ENCODE measurements at places on chromosomes 6 and 20. TPM values are rescaled to one million over a fixed set of nuclear protein-coding genes. Genes with fewer than 3 reads are reported as not detected.

- no peak for DNase-seq
These were observed 9.3 kb downstream of the RRAGD start for GRCh38 chr6:89402776-89403175.

TCF21 gene
- 4.1 TPM for total RNA-seq

DNA sequence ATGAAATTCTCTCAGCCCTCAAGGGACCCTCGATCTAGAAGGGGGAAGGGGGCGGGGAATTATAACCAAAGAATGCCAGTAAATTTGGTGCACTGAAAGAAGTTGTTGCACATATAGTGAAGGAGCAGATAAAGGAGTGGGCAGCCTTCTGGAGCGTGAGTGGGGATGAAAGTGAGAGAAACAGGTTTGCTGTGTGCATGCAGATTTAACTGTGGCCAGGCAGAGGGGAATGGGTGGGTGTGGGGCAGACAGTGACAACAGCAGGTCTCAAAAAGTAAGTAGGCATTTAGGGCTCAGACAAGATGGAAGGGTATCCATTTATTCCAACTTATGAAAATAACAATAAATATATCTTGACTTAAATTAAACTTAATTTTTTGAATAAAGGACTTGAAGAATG lies 149.1 kb downstream of the KCNQ5 start:
- DNase-seq, result no peak

DNA sequence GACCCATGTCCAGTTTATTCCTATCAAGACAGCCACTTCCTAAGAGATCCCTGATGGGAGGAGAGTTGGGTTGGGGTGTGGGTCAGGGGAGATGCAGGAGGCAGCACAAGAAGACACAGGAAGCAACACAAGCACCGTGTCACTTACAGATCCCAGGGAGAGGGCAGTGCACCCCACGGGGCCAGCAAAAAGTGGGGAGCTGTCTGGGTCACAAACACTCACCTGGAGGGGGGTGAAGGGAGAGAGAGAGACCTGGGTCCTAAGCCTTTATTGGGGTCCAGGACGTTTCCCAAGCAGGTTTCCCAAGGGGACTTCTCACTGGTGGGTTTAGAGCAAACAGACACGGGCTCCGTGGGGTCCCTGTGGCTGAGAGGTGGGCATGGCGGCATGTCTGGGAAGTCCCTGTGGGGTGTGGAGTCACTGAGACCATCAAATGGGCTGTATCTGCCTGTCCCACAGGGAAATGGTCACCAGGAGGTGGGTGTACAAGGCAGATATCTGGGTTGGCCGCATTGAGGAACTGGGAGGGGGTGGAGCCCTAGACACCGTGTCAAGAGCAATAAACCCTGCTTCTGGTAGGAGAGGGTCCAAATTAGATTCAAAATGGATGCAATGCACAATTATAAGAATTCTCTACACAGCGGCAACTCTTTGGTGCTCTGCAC lies 1.6 kb upstream of the CD93 start:
- no peak for DNase-seq

DNA sequence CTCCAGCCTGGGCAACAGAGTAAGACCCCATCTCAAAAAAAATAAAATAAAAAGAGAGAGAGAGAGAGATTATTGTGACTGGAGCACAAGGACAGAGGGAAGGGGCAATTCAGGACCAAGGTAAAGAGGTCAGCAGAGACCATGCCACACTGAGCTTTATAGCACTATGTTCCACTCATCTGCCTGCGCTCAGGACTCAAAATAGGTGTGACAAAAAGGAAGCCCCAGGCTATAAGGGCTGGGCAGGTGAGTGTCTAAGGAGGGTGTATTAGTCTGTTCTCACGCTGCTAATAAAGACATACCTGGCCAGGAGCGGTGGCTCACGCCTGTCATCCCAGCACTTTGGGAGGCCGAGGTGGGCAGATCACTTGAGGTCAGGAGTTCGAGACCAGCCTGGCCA lies 23.1 kb upstream of the SRSF6 start:
- DNase-seq, result no peak

DNA sequence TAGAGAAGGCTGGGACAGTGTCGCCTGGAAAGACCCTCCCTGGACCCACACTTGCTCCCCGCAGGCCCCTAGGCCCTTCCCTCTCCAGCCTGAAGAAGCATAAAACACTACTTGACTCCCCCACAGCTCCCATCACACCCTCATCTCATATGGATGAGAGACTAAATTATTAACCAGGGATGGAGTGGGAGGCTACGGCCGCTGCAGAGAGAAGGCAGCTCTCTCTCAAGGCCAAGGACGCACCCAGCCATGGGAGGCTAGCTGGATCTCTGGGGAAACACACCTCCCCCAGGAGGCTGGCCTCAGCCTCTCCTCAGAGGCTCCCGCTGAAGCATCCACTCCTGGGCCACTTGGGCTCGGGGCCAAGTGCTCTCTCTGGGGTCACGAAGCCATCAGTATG lies 102.5 kb downstream of the GRM4 start:
- DNase-seq, result no peak

DNA sequence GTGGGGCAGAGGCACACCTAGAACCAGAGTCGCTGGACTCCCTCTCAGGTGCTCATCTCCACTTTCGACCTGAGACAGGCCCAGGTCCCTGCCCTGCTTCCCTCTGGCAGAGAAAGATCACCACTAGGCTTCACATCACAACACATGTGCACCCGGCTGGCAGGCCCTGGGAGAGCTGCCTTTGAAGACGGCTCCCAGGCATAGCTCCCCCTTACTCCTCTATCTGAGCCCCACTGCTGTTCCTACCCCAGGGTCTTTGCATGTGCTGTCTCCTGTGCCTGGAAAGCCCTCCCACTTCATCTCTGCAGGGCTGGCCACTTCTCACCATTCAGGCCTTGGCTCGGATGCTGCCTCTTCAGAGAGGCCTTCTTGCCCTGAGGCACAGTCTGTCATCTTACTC lies 89.2 kb downstream of the NOL4L start:
- DNase-seq, result no peak

DNA sequence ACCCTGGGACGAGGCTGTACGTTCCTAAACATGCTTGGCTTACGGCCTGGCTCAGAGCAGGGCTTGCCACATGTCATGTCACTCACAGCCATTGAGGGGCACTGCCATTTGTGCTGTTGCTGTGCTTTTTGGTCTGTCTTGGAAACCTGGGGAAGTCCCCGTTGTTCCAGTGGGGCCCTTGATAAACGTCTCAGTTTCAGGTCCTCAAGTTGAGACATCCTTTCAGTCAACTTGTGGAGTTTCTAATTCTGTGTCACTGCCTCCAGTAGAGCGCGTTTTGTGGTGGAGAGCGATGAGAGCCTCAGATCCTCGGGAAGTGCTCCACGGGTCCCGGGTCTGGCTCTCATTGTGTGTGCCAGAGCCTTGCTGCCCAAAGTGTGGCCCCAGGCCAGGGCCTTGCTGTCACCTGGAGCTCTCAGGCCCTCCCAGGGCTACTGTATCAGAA lies 43.0 kb upstream of the CCR6 start:
- no peak for DNase-seq

GRCh38 chr6:148831064-148831463 lies 84.2 kb downstream of the UST start:
- DNase-seq, result peak; percentile 33

- DNase-seq, result no peak
These were observed 36.6 kb downstream of the ABHD12 start for GRCh38 chr20:25353747-25354705.

DNA sequence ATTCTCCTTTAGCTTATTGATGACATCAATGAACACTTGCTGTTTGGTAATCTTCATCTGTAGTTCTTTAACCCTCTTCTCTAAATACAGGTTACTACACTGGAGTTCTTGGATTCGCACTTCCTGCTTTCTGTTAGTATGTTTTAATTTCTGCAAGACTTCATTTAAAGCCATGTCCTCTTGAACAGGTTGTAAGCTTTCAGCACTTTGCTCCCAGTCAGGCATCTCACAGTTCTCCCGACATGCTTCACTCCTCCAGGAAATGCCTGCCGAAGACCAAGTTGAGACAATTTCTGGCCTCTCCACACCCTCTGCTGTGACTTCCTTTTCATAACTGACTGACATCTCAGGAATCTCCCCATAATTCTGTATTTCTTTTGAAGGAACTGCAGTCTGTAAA lies 15.8 kb downstream of the CAGE1 start:
- no peak for DNase-seq

DNA sequence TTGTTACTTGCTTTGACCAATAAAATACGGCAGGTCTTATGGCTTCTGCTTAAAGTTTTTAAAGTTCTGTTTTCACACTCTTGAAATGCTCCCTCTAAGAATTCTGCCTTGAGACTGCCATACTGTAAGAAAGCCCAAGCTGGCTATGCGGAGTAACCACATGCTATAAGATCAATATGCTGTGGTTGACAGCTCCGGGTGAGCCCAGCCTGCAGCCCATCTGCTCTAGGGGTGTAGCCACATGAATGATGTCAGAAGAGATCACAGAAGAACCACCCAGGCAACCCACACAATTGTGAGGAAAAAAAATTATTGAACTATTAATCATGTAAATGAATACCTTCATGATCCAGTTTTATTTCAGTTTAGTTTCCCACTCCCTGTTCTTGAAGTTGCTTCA lies 26.1 kb upstream of the SH3BGRL2 start:
- DNase-seq, result no peak

TRAPPC3L gene
- total RNA-seq, result not detected

DNA sequence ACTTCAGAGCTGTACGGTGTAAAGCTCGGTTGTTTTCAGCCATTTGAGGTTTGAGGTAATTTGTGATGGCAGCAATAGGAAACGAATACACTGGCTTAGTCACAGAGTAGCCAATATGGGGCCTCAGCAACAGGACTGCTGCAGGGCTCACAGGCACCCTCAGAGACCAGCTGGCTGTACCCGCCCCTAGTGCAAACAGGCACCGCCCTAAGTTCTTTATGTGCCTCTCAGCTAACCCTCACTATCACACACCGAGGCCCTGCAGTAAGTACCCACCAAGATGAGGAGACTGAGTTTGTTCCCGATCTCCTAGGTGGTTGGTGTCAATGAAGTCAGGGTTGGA lies 11.2 kb upstream of the SERPINB9 start:
- no peak for DNase-seq

CLPSL1 gene
- not detected for total RNA-seq

DNA sequence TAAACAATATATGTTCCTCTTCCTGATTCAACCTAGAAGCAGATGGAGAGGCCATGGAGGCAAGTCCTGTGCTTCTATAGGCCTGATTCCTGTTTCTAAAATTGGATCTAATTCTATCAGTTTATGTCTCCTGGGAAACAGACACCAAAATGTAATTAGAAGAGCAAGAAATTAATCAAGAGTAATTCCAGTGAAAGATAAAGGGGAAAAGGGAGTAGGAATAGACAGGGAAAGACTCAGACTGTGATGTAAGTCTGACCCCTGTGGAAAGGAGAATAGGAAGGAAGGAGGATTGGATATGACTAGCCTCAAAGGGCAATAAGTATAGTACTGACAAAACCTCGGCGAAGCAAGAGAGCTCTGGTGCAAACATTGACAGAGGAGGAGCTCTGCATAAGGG lies 33.9 kb upstream of the FBXO30 start:
- no peak for DNase-seq

DNA sequence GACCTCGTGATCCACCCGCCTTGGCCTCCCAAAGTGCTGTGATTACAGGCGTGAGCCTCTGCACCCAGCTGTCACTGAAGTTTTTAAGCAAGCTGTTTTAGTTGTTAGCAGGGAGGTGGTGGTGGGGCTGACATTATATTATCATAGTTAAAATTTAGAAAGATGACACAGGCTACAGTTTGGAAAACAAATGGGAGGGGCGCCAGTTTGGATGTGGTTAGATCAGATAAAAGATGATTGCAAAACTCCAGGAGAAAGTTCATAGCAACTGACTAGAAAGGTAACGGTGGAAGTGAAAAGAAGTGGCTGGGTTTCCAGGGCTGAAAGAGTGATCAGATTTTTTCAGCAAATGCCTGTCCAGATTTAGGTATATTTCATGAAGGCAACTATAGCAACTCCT lies 311.9 kb upstream of the CITED2 start:
- peak; percentile 56 for DNase-seq

- peak; percentile 88 for DNase-seq
These were observed 1.4 kb upstream of the TRIM39 start for GRCh38 chr6:30325150-30325872.

GRCh38 chr6:43033496-43034189 lies 12.2 kb downstream of the RRP36 start:
- no peak for DNase-seq

ZSCAN9 gene
- 7.3 TPM for total RNA-seq

Measured in GM23248 (cell line).